Stimulated activated CD4-positive, alpha-beta T cell treated with anti-CD3 and anti-CD28 coated beads, Interleukin-15, amount 100 ng/mL, for 48 hours (primary cell): ENCODE measurements at places on chromosomes 4 and X.

GRCh38 chr4:124905441-124905840 lies 192.9 kb upstream of the ANKRD50 start:
- no peak for DNase-seq

DNA sequence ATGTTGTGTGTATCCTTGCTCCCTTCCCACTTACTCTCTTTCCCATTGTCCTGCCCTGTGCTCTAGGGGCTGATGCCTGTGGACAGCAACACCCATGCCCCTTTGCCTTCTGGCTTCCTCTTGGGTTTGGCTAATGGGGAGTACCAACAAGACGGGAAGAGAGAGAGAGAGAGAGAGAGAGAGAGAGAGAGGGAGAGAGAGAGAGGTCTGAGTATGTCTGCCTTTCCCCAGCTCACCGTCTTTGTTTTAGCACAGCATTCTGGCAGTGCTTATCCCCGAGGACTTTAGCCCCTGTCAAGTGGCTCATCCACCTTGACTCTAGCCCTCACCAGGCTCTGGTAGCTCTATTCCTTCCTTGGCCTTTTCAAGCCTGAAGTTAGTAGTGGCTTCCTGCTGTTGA lies 128.0 kb downstream of the SLC4A4 start:
- no peak for DNase-seq

DNA sequence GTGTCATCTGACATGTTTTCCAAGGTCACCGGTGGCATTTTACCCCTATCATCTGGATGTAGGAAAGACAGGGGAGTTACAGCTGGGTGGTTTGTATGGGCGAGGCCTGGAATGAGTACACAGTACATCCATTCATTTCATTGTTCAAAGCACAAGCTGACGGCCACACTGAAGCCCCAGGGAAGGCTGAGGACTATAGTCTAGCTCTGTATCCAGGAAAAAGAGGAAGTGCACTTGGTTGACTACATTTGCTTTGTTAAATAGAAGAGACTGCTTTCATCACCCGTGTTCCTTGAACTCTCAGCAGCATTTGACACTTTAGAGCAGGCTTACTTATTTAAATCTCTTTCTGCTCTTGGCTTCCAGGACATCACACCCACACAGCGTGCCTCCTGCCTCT lies 1041.0 kb upstream of the TENM3 start:
- DNase-seq: no peak

GRCh38 chrX:101071582-101071981 lies 7.1 kb upstream of the TMEM35A start:
- no peak for DNase-seq

- no peak for DNase-seq
Measured at GRCh38 chr4:113071805-113072204, 22.4 kb downstream of the ANK2 start.

DNA sequence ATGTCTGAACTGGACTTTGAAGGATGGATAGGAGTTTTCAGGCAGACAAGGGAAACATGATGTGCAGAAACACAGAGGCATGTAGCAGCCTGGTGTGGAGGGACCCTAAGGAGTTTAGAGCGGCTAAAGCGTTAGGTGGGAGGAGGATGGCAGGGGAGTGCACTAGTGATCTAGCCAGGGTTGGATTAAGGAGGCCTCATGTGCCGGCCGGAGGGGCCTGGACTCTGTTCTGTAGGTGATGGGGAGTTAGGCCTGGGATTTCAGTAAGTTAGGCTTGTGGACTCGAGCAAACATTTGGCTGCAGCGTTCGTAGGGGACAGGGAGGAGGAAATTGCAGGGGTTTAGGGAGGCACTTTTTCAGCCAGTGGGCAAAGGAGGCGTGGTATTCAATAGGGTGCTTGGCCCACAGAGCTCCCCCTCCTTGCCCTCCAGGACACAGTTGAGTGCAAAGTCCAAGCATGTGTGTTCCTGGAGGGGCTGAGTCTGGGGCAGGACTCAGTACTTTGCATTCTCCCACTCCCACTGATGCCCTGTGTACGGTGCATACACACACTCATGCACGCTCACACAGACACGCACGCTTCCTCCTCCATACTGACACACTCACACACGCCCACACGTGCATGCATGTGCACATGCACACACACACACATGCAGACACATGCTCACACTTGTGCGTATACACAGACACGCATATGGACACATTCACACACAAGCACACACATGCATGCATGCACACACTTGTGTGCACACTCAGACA lies 18.6 kb downstream of the PSAPL1 start:
- DNase-seq: no peak

DNA sequence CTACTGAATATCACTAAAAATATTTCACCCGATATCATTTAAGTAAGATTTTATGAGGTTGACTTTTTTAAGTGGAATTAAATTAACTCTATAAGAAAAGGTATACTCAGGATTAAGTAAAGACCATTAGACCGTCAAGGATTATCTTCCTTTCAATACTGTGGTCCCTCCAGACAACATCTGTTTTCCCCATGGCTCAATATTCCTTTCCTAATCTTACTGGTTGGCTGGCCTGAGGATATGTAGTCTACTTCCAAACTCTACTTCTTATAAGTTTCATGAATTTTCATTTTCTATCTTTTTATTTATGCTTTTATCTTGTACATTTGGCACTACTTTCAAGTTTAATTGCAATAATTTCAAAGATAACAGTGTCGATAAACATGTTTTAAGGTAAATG lies 725.4 kb downstream of the PCDH7 start:
- no peak for DNase-seq

DNA sequence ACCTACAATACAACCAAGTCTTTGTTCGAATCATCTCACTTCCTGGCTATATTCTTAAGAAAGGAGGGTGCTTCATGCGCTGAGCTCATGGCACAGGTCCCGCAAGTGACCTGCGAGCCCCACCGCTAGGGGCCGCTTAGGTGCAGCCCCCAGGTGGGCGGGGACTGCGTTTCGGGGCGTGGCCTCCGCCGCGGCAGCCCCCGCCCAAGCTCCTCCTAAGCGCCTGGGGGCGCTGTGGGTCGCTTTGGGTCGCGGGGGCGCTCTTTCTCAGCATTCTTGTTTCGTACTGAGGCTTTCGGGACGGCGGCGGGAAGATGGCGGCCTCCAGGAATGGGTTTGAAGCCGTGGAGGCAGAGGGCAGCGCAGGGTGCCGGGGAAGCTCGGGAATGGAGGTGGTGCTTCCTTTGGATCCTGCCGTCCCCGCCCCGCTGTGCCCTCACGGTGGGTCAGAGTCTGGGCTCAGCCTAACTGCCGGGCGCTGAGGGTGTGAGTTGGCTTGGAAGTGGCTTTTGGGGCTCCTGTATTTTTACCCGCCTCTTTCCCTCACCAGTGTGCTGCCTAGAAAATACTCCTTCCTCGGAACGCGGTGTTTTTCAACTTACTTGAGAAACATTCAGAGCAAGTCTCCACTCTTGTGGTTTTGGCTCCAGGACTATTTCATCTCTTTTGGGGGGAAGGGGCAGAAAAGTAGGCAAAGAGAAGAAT lies at the start of gene ZCCHC4:
ZCCHC4 (plus strand) TSS at position 279 of the 705 bp plus-strand sequence; CDS start at position 315, 36 bp downstream.
- DNase-seq: peak; percentile 78

DNA sequence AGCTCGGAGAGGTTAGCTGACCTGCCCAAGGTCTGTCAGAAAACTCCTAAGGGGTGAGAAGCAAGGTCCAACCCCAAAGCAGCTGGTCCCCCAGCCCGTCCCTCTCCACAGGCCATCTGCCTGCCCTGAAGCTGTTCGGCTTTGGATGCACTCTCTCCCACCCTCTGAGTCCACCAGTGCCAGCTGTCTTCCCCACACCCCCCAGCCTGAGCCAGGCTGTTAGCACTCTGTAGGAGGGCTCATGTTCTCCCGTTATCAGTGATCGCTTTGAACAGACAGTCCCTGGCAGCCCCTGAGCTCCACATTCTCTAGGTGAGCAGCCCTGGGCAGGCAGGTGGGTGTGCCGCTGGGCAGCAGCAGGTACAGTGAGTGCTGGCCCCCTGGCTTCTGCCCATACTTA lies 16.0 kb downstream of the ZNF185 start:
- no peak for DNase-seq

DNA sequence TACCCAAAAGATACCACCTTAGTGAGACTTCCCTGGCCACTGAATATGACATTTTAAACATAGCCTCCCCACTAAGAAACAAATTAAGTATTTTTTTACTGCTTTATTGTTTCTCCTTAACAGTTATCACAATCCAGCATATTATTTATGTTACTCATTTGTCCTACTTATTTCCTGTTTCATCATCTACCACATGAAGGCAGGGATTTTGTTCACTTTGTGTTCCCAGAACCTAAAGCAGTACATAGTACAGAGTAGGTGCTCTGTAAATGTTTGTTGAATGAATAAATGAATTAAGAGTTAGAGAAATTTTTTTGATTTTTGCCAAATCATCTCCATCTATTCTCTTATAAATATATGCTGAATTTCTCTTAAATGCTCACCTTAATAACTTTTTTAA lies 318.4 kb upstream of the GIMD1 start:
- DNase-seq: no peak

GRCh38 chr4:97531351-97531750 lies 611.9 kb downstream of the STPG2 start:
- no peak for DNase-seq

DNA sequence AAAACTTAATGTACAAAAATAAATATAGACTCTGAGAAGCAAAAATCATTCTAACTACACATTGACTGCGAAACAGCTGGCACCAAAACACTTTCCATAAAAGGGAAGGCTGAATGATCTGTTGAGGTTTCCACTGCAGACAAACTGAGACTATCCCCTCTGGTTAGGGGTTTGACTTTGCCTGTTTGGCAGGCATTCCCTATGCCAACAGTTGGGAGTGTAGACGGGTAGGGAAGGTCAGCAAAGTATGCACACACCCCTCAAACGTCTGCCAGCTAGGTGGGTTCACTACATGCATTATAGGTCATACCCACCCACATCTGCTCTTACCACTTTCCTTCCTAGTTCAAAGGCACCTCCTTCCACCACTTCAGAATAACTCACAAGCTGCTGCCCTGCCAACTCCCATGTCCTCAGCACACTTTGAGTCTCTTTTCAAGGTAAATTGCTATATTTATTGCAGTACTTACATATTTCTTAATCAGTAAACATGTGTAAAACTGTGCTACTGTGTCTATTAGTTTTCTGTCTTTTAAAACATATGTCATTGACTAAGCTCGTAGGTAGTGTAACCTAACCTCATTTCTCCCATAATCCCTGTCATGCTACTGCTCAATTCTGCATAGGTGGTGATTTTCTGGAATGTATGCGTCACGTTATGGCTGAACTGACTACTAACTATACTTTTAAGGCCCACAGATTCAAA lies 12.4 kb downstream of the CTSO start:
- DNase-seq: no peak

- no peak for DNase-seq
Measured at GRCh38 chrX:46704767-46705386, 54.0 kb downstream of the SLC9A7 start.

DNA sequence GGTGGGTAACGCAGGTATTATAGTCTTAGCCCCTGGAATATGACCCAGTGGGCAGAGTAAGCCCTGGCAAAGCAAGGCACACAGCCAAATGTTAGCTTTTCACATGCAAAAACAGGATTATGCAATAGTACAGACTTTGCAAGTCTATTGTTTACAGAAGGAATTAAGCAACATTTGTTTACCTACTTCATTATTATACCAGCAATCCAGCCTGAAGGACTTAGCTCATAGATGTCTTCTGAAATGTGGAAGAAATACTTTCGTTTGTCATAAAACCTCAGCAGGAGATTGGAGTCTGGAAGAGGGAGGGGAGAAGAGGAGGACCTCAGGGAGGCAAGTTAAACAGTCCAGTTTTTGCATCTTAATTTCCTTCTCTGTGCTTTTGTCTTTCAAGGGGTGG lies 226.7 kb upstream of the CENPE start:
- no peak for DNase-seq

DNA sequence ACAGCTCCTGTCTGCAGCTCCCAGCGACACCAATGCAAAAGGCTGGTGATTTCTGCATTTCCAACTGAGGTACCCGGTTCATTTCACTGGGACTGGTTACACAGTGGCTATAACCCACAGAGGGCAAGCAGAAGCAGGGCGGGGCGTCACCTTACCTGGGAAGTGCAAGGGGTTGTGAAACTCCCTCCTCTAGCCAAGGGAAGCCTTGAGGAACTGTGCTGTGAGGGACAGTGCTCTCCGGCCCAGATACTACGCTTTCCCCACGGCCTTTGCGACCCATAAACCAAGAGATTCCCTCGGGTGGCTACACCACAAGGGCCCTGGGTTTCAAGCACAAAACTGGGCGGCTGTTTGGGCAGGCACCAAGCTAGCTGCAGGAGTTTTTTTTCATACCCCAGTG lies 218.9 kb downstream of the PPP3CA start:
- DNase-seq: no peak

- no peak for DNase-seq
Measured at GRCh38 chr4:52164116-52164515, 113.0 kb downstream of the SPATA18 start.

DNA sequence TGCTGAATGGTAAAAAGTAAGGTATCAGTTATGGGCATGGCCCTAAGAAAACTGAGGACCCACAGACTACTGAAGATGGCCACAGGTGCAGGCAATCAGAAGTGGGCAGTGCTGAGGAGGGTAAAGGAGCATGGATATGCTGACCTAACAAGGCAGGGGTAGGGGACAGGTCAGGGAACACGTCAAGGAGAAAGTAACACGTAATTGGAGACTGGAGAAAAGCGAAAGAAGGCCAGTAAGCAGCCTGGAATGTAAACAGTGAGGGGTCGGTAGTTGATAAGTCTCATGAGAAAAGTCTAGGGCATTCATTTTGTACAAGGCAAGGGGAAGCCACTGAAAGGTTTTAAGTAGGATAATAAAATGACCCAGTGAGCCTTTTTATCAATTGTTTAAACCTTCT lies 153.3 kb downstream of the PRDM5 start:
- DNase-seq: no peak

DNA sequence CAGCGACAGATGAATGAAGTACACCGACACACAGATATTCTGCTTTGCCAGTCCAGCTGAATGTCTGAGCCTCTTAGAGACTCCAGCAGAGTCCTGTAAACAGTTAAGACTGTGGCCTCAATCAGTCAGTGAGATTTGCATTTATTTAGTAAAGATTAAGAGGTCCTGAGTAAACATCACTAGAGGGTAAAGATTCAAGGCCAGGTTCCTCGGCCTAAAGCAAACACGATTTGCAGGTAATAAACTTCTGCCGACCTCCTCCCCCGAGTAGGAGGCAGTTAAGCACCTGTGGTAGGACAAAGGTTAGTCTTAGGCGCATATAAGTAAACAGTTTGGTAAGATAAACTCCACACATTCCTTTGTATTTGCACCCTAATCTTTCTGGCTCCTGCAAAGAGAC lies 99.6 kb downstream of the CFAP47 start:
- DNase-seq: no peak
